ENCODE measurements at places on chromosomes 5 and 9.
A peak's percentile ranks its signal among the peaks of the same experiment; 100 is the strongest.

DNA sequence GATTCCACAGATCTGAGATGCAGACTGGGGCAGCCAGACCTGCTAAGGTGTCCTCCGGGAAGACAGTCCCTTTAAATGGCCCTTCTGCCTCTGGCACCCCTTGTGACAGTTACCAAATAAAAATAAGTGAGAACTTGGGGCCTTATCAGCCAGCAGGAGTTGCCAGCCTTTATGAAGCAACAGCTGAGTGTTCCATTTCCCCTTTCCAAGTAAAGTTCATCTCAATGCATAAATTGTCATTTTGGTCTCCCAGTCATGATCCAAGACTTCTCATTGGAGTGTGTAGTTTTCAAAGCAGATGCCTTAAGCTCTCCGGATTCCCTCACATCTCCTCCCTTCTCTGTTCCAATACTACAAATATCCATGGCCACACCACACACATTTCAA, 4.1 kb downstream of the PTCH1 start:
- no peak for DNase-seq

- DNase-seq: no peak
Observed at GRCh38 chr5:179895861-179896260, 11.8 kb downstream of the TBC1D9B start.

- no peak for DNase-seq
Observed at GRCh38 chr9:133914442-133915342, 77.4 kb downstream of the VAV2 start.

- no peak for DNase-seq
Observed at GRCh38 chr5:151598984-151599383, 7.9 kb upstream of the FAT2 start.

DNA sequence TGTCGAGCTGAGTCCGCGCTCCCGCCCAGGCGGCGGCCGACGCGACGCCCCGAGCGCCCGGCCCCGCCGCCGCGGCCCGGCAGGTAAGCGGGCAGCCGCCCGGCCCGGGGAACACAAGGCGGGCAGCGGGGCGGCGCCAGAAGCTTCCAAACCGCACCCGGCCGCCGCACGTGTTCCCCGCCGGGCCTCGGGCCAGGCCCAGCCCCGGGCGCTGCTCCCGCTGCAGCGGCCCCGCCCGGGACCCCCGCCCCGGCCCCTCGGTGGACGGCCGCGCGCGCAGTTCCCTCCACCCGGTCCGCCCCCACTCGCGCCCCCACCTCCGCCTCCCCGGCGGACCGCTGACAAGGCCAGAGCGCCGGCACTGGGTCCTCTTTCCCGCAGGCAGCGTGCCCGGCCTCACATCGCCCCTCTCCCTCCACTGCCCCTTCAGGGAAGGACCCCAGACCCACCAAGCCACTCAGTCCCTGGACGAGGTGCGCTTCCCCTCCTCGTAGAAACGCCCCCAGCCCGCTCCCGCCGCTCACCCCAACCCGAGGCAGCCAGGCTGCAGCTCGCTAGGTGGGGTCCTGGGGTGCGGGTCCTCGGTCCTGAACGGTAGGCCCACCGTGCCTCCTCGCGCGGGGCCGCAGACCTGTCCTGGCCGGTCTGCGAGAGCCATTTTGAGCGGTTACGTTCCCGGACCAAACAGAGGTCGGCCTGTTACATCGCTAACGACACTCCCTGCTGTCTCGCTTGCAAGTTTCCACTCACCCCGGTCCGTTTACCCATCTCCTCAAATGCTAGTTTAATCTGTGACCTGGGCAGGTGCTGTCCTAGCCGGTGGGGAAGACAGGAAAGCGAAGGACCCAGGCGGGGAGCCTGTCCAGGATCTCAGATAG, 475 bp downstream of the WDR5 start:
- no peak for DNase-seq

DNA sequence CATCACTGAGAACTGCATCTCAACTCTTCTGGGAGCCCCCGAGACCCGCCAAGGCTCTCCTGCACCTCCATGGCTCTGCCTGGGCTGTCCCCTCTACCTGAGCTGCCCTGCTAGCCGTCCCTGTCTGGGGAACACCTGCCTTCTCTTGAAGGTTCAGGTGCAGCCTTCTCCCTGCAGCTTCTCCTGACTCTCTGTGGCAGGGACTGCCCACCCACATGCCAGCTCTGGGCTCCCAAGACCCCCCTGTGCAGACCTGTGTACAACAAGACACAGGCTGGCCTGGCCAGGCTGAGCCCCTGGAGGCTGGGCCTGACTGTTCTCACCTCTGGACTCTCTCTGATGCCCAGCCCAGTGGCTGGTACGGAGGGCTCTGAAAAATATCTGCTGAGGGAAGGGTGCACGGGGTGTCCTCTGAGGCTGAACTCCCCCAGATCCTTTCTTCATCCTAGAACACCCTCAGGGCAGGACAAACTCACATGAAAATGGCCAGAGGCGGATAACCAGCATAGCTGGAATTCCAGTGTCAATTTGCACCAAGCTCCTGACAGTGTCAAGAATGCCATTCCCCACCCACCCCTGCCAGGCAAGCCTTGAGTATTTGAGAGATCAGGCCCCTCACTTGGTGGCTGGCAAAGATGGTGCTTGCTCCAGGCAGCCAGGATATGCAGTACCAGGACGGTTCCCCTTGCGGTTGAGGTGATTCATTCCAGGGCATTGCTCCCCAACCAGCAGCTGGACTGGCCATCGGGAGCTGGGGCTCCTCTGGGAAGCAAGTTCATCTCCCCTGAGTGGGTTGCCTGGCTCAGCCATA, 40.9 kb upstream of the SLC25A51 start:
- DNase-seq: peak; percentile 44

DNA sequence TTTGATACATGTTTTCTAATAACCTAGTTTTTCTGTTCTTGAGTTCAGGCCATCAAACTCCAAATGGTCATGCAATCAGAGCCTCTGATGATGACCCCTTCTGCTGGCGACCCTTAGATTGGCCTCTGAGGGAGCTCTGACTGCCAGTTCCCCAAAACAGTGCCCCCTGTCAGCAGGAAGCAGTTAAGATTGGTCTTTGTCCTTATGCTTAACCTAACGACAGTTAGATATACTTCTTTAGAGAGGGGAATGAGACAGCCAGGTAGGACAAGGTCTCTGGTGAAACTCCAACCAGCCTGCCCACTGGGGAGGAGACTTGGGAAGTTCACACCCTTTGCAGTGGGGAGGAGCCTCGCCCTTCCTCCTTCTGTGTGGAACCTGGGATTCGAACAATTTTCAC, 390.4 kb upstream of the KIF2A start:
- no peak for DNase-seq

DNA sequence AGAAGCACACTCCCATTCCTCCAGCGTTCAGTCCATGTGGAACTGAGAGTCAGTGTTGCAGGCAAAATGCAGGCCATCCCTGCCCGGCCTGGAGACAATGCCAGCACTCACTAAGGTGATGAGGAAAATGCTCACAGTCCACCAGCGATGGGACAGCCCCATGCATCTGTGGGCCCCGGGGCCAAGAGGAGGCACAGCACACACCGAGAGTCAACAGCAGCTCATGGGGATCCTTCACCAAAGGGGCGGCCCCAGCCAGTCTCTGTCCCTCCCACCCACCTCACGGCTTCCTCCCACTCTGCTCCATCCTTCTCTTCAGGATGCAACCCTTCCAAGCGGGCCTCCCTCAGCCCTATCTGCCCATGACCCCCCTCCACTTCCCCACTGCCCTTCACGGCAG, 6.2 kb downstream of the SEMA4D start:
- DNase-seq: no peak

DNA sequence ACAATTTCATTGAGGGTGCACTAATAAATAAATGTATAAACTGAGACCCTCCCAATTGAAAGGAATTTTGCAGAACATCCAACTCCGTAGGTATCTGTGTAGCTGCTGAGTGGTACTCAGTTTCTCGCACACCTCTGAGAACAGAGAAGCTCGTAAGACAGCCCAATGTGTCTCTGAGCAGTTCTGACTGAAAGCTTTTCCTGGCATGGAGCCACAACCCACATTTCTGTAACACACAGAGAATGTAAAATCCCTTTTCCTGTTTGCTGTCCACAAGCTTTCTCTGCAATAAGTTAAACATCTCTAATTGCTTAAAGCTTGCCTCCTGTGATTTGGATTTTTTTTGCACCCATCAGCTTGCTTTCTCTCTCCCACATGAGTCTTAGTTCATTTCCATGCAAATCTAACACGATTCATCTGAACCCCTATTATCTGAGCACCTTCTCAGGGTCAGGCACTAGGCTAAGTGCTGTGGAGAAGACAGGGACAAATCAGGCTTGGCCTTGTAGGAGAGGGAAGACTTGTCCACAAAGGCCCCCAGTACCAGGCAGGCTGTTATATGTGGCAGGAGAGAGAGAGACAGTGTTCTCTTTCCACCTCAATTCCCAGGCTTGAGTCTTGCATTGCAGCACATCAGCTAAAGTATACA, 44.2 kb upstream of the COL15A1 start:
- DNase-seq: no peak

DNA sequence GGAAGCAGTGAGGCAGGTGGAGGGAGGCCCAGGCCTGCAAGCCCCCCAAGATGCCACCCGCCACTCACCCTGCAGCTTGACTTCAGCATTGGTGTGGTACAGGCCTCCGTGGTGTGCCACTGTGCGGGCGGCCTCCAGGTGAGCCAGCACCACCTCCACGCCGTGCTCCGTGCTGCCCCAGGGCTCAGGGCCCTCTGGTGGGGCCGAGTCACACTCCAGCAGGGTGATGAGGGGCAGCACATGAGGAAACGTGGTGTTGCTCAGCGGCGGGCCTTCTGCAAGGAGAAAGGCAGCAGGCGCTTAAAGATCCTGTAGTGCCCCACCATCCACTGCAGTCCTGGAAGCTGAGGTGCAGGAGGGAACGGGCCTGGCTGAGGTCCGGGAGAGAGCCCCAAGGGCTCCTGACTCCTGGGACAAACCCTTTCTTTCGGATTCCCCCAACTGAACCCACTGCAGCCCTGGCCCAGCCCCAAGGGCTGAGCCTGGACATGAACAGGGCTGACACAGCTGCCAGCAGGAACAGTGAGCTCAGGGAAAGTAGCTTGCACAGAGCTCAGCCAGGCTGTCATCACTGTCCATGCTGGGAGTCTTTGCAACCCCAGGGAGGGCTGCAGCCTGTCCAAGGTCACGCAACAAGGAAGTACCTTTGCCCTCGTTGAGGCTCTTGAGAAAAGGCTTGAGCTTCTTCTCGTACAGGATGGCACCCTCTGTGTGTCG, 4.7 kb upstream of the TOR2A start:
- no peak for DNase-seq

DNA sequence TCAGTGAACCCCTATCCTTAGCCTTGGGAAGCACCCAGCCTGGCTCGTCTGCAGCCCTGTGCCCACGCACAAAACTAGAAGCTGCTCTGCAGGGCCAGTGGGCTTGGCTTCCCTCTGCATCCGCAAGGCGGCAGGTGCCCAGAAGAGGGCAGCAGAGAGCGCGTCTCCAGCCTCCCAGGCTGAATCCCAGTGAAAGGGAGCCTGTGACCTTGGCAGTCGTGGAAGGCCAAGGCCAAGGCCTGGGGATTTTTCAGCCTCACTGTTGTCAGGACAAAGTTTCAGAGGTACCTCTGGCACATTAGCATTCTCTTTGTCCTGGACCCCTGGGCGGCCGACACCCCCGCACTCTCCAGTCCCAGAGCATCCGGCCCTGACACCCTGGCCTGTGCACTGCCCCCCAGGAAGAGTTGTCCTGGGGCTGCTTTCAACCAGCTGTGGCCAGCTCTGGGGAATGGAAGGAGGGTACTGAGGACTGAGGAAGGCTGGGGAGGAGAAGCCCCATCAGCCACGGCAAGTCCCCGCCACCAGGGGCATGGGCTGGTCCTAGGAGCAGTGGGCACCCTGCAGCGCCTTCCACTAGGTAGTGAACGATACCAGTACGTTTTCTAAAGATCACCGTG, 63.6 kb upstream of the IL17B start:
- peak; percentile 83 for DNase-seq

GRCh38 chr9:115386963-115387770, 269.2 kb upstream of the TNC start:
- no peak for DNase-seq

DNA sequence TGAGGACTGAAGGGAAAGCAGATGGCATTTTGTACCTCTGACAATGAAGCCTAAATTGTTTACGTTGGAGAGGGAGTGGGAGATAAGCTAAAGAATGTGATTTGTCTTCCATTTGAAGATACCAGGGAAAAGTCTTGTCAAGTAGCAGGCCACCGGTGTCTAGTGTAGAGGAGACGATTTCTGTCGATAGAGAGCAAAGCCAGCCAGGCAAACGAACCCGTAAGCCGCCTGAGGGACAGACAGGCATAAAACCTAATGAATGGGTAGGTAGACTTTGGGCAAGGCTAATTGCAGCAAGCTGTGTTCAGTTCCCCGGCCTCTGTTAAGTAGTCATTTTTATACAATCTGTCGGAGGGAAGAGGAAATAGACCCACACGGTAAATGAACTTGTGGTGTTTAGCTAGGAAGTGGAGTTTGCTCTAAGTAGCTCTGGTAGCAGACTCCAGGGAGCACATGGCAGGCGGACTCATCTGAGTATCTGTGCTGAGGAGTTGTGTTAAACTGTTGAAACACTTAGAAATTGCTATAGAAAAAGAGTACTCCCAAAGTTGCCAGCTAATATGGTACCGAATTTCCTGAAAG, 28.8 kb downstream of the SMARCA2 start:
- DNase-seq: no peak

- DNase-seq: no peak
Observed at GRCh38 chr5:175305251-175305650, 138.7 kb downstream of the DRD1 start.

- DNase-seq: no peak
Observed at GRCh38 chr5:153676406-153676805, 185.9 kb downstream of the GRIA1 start.

GRCh38 chr5:76445063-76445462, 42.0 kb downstream of the IQGAP2 start:
- DNase-seq: no peak

DNA sequence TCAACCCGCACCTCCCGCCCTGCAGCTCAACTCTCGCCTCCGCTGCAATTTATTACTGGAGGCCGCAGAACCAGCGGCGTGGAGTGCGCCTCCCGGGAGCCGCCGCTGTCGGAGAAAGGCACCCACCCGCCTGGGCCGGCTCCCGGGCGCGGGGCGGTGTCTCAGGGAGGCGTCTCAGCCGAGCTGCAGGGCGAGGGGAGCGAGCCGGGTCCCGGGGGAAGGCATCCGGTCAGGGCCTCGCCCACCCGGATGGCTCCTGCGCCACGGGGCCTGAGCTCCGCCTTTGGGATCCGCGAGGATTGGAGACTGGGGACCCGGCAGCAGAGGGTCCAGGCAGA, 32.9 kb downstream of the TSPAN17 start:
- DNase-seq: peak; percentile 62

- peak; percentile 12 for DNase-seq
Observed at GRCh38 chr5:67773411-67774266, 441.9 kb upstream of the PIK3R1 start.
